NK-92 treated with Interleukin-12 subunit alpha and Interleukin-12 subunit beta, amount 100 ng/mL, for 24 hours (cell line): ENCODE measurements at places on chromosomes 5 and 9.

DNA sequence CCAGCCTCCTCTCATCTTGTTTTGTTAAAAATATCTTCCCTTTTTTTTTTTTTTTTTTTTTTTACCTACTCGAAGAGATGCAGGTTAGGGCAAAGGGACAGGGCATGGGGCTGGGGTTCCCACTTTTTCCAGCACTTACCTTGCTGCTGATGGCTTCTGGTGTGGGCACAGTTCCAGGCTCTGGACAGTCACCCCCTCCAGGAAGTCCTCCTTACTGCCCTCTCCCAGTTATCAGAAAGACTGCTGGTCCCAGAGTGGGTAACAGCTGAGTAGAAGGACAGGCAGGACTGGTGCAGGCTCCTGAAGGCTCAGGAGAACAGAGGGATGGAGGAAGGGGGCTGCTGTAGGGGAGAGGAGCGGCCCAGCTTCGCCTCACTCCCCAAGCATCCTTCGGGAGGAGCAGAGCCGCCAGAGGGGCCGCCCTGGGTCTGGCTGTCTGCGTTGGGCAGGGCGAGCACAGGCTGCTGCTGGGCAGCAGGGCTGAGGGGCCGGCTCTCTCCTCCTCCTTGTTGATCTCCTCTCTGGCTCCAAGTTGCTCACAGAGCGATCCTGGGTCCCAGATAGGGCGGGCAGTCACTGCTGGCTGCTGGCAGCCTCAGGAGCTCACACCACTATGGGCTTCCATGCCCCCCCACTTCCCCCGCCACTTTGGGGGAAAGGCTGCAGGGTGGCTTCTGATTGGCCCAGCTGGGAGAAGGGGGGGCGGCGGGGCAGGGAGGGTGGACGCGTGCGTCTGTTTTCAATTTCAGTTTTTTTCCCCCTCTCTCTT is at the start of gene PDGFRB:
Gene PDGFRB, minus strand, starts transcription at position 588 of the 769 bp plus-strand sequence. CDS start 18,798 bp downstream, outside the sequence.
- peak; percentile 82 for DNase-seq

GRCh38 chr5:39178171-39178570 is 41.2 kb downstream of the FYB1 start:
- no peak for DNase-seq

DNA sequence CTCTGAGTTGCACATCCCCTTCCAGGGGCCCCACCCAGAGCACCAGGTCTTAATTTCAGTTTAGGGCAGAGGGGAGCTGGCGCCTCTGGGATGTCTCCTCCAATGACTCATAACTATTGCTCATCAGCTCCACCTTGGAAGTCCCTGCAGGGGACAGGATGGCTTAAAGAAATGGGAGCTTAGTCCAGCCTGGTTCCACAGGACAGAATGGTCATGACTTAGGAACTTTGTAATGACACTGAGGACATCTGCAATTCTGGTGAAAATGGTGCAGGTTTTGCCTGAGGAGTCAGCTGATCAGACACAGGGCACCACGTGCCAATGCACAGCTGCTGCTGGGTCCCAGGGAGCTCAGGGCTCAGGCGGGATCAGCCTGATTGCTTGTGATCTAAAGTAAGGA is 16.4 kb upstream of the PPP1R26 start:
- DNase-seq = no peak

- no peak for DNase-seq
These were observed 2.2 kb upstream of the TMEM210 start for GRCh38 chr9:137173796-137174664.

GRCh38 chr5:37683072-37683471 is 156.8 kb downstream of the GDNF start:
- DNase-seq = no peak
